ENCODE measurements at places on chromosomes 2 and 18.
A peak's percentile ranks its signal among the peaks of the same experiment; 100 is the strongest.

DNA sequence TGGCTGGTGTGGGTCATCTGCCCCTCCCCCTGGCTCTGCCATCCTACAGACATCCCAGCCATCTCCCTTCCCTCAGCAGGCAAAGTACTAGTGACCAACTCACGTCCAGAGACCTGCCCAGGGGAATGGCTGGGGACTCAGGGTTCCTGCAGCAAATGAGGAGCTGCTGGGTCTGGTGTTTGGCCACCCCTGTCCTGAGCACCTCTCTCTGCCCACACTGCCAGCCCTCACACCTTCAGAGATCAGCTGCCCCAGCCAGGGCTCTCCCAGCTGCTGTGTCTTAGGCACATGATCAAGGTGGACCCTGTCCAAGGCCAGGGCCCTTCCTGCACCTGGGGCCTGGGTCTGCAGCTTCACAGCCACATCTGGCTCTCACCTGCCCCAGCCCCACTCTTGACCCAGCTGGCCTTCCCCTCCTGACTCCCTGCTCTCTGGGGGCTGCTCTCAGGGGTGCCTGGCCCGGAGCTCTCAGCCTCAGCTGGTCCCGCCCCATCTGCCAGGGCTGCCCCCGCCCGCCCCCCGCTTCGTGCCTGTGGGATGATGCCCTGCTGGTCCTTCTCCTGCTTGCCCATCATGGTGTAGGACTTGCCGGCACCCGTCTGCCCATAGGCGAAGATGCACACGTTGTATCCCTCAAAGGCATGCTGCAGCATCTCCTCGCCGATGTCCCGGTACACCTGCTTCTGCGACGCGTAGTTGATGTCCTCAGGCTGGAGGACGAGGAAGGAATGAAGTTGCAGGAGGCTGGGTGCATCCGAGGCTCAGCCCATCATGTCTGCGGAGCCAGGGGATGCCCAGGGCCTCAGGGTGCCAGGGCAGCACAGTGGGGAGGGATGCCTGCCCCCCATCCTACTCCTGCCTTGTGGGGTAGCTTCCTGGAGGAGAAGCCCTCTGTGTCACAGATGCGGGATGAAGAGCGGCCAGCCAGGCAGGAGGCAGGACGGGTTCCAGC, 32.2 kb downstream of the KIF1A start:
- no peak for DNase-seq

DNA sequence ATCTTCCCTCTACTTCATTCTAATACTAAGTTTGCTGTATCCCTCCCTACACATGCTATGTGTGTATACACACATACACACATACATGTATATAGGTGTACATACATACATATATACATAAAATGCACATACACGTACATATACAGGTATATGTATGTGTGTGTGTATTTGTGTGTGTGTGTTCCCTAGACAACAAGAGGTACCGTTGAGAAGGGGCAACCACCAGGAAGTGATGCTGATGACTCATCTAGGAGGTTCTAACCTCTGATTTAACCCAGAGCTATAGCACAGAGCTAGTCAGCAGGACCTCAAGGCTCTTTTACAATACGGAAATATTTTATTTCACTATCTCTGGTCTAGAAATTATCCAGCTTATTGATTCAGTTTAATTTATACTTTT, 139.2 kb downstream of the LAMA3 start:
- no peak for DNase-seq

DNA sequence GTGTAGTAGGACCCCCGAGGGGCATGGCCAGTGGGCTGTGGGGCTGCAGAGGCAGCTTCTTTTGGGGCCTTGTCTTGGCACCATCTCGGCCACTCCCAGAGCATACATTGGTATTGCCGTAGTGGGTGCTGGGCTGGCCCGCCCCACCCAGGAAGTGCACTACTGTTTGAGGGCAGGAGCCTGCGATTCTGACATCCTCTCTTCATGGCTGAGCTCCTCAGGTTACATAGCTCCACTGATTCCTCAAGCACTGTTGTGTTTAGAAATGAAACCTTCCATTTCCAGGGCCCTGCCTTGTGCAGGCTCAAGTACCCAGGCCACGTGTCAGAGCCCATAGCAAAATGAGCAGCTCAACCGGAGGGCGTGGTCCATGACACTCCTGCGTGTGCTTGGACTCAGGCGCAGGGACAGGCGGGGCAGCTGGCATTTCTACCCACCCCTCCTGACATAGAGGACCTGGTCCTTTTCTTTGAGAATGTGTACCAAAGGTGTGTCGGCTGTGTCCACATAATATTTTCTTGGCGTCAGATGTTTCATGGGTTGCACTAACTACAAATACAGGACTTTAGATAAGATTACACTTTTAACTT, 67.9 kb downstream of the DGKD start:
- DNase-seq = no peak

DNA sequence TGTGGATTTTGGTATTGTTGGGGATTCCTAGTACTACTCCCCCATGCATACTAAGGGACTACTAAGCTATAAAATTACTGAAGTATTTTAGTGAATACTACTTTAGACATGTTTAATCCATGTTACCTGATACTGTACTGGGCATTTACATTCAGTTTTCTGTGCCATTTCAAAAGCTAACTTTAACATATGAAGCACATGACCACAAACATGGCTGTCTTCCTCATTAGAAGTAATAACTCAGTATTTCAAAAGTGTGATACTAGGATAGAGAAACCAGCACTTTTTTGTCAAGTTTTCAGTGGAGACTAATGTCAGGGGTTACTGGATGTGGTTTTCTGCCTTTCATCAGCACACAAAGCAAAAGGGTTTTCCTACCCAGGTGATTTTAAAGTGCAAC, 27.9 kb downstream of the WDR33 start:
- DNase-seq = no peak

DNA sequence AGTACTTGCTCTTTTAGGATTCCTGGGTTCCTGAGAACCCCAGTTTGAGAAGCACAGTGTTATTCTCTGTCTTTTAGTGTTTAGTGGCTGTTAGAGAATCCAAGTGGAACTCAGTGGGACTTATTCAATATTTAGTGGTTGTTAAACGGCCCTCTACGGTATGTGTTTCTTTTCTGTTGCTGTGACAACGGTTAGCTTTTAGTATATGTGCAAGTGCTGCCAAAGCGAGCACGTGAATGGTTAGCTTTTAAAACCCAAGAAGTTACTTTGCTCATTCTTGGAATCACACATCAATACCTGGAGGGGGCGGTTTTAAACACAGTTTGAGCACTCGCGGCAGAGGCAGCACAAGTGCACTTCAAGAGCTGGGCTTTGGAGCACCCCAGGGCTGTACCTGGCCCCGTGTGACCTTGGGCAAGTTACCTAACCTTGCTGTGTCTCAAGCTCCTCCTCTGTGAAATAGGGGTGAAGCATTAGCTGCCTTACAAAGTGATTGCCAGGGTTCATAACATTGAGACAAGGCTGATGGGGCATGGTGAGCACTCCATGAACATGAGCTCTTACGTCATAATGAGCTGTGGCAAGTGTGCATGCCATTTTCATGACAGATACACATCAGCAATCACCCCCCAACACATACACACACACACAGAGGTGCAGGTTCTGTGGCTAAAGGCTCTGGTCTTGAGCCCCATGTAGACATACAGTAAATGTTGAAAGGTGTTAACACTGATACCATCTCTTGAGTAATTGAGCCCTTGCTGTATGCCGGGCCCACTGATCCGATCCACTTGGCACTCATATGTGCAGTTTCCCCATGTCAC, 234.1 kb downstream of the ALPK2 start:
- no peak for DNase-seq

DNA sequence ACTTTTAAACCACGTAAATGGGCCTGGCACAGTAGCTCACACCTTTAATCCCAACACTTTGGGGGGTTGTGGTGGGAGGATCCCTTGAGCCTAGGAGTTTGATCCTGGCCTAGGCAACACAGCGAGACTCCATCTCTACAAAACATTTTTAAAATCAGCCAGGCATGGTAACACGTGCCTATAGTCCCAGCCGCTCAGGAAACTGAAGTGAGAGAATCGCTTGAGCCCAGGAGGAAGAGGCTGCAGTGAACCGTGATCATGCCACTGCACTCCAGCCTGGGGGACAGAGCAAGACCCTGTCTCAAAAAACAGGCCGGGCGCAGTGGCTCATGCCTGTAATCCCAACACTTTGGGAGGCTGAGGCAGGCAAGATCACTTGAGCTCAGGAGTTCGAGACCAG, 12.2 kb downstream of the ROCK1 start:
- no peak for DNase-seq

- peak; percentile 66 for DNase-seq
These were observed 217.2 kb downstream of the TNS1 start for GRCh38 chr2:217785544-217786045.

- no peak for DNase-seq
These were observed 6.9 kb upstream of the ANXA4 start for GRCh38 chr2:69734854-69735544.

- DNase-seq = no peak
These were observed 16.8 kb downstream of the ASXL3 start for GRCh38 chr18:33594799-33595198.

DNA sequence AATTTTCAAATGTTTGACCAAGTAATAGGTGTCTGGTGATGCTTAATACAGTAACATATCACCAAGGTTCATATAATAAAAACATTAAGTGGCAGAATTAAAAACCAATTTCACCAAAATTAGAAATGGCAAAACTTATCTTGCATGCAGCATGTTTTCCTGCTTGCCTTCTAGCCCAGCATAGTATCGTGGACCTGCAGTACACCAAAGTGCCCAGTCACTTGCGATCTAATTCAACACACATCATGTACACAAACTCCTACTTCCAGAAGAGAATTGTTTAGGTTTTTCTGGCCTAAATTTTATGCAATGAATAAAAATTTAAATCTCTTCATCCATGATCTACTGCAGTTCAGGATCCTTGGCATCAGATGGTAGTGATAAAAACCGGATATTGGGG, 28.9 kb downstream of the LPIN2 start:
- DNase-seq = no peak

GRCh38 chr2:63287956-63288355, 237.3 kb downstream of the OTX1 start:
- no peak for DNase-seq

- DNase-seq = no peak
These were observed 202 bp downstream of the MCEE start for GRCh38 chr2:71129902-71130151.

- DNase-seq = no peak
These were observed 1162.0 kb upstream of the SLC39A10 start for GRCh38 chr2:194495046-194495445.

DNA sequence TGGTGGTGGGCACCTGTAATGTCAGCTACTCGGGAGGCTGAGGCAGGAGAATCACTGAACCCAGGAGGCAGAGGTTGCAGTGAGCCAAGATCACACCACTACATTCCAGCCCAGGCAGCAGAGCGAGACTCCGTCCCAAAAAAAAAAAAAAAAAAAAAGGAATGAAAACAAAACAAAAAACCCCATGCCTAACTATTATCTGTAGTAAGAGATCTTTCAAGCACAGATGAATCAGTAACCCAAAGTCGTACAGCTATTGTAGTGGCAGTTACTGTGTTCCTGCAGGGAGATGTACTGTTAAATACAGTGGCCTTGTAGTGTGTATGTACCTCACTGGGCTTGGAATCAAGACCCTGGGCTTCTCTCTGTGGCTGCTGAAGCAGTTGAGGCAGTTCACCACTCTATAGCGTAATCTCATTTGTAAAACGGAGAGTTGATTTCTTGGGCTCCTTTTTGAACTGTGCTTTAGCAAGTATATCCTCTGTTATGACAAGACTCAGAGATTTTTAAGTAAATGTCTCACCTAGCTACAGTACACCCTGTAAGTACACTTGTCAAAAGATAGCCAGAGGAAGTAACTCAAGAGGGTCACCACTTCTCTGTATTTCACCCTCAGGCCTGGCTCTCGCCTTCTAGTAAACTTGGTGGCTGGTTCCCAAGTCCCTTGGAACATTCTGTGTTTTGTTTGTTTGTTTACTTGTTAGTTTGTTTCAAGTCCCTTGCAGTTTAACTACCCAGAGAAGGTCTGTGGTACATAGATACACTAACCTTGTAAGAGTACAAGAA, 109.6 kb upstream of the FOSL2 start:
- no peak for DNase-seq

GRCh38 chr2:238655974-238656722, 191.7 kb upstream of the TWIST2 start:
- DNase-seq = no peak

- no peak for DNase-seq
These were observed 53.2 kb downstream of the STEAP3 start for GRCh38 chr2:119276864-119277263.

DNA sequence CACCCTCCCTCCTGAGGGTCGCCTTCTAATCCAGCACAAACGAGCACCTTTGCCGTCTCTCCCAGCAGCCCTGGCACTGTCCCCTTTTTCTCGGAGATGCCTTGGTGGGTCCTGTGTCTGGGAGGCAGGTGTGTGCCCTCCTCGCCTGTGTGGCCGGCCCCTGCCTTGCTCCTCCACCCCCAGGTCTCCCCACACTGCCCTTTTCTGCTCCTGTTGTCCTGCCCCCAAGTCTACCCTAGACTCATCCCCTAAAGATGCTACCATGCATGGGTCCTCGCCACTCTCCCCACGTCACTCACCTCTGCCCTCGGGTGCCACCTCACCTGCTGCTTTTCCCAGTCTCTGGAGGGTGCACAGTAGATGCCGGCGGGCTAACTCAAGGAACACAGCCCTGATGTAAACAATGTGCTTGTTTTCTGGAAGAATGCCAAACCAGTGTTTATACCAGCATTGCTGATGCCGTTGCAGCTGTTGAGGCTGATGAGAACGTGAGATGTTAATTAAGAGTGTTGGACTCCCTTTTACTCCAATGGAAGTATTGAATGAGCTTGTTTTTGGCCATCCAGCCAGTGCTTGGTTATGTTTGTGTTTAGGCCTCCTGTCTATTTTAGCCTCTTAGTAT, 223.1 kb downstream of the AGAP1 start:
- no peak for DNase-seq

DNA sequence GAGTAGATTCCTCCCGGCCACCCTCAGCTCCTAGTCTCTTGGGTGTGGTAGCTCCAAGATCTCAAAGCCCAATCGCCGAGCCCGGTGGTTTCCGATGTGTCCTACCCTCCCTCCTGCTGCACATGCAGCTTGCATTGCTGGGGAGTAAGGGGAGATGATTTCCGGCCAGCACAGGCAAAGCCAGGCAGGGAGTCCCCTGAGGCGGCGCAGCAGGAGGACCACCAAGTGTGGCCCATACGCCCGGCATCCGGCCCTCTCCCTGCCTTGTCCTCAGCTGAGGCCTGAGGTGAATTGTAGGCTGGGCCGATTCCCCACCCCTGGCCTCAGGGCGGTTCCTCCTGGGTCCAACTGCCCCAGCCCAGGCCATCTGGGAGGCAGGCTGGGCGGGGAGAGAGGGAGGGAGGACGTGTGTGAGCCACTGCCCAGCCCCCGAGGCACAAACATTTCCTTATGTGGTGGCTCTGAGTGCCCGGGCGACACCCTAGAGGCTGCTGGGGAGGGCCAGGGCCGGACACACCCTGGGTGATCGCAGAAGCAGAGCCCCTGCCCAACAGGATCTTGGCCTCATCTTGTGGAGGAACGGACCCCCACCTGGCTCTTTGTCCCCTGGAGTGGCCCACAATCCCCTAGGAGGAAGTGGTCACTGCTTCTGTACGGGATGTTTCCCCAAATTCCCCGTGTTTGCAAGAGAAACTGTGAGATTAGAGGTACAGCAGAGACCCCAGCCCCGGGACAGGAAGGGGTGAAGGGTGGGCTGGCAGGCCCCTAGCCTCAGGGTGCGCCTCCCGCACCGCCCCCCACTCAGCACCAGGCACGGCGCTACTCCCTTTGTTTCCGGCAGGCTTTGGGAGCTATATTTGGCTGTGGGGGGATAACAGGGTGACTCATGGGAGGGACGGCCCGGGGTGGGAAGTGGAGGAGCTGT, 41.9 kb upstream of the PTMA start:
- DNase-seq = no peak

- DNase-seq = no peak
These were observed 78.0 kb downstream of the CRIM1 start for GRCh38 chr2:36433311-36434217.

- no peak for DNase-seq
These were observed 32.9 kb upstream of the RNF149 start for GRCh38 chr2:101341421-101341820.

Measured in stimulated activated CD4-positive, alpha-beta T cell treated with anti-CD3 and anti-CD28 coated beads, TNF-alpha, amount 100 ng/mL, for 48 hours (primary cell).